Left ventricle myocardium inferior (tissue), 1 donor: ENCODE measurements at places on chromosomes 6 and 20. TPM values are rescaled to one million over a fixed set of nuclear protein-coding genes. Genes with fewer than 3 reads are reported as not detected.
A peak's percentile ranks its signal among the peaks of the same experiment; 100 is the strongest.

GRCh38 chr6:106046116-106046853 is 39.9 kb upstream of the PRDM1 start:
- H3K27me3 ChIP-seq: peaks cover 44% of the 10 kb centered on the region
- no peaks in the 10 kb centered on the region for H3K36me3 ChIP-seq

TSHZ2 gene
- 3.1 TPM for total RNA-seq

DNA sequence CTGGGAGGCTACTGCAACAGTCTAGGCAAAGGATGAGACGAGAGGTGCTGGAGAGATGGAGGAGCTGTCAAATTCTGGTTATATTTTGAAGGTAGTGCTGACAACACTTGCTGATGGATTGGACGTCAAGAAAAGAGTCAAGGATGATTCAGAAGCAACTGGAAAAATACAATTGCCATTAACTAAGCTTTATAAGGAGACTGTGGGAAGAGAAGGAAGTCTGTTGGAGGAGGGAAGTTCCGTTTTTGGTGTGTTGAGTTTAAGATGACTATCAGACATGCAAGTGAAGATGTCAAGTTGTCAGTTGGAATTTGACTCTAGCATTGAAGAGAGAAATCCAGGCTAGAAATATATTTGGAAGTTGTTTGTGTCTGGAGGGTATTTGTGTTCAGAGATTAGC is 358.1 kb downstream of the RNGTT start:
- H3K27ac ChIP-seq: no peak overlapping the region
- DNase-seq: no peak
- no peaks in the 10 kb centered on the region for H3K36me3 ChIP-seq
- no peaks in the 10 kb centered on the region for H3K4me1 ChIP-seq
- no peak overlapping the region for H3K4me3 ChIP-seq
- no peaks in the 10 kb centered on the region for H3K27me3 ChIP-seq

GRCh38 chr6:42619963-42620362 is 56.1 kb downstream of the UBR2 start:
- no peaks in the 10 kb centered on the region for H3K27me3 ChIP-seq
- no peak for DNase-seq
- no peak overlapping the region for H3K27ac ChIP-seq
- peaks cover 6% of the 10 kb centered on the region for H3K4me1 ChIP-seq
- H3K4me3 ChIP-seq: no peak overlapping the region

- H3K4me3 ChIP-seq: no peak overlapping the region
- no peak for DNase-seq
- H3K27me3 ChIP-seq: peaks cover 96% of the 10 kb centered on the region
- H3K36me3 ChIP-seq: no peaks in the 10 kb centered on the region
- peaks cover 15% of the 10 kb centered on the region for H3K4me1 ChIP-seq
Measured at GRCh38 chr6:37531437-37532036, 31.8 kb upstream of the CCDC167 start.

DNA sequence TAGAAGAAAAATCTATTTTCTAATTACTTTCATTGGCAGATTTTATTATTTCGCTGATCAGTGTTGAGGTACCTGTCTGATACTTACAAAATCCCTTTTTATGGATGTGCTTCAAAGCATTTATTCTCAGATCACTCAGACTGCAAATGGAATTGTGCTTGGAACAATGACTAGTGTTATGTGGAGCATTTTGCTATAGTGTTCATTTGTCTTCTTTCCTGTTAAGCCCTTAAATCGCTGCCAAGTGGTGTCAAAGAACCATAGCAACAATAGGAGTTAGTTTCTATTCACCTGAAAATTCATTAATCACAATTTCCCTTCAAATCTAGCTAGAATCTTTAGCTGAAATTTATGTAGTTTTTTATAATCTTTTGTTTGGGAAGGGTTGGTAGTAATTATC is 29.8 kb downstream of the SMPDL3A start:
- no peak overlapping the region for H3K4me3 ChIP-seq
- no peaks in the 10 kb centered on the region for H3K27me3 ChIP-seq
- H3K27ac ChIP-seq: no peak overlapping the region

DNA sequence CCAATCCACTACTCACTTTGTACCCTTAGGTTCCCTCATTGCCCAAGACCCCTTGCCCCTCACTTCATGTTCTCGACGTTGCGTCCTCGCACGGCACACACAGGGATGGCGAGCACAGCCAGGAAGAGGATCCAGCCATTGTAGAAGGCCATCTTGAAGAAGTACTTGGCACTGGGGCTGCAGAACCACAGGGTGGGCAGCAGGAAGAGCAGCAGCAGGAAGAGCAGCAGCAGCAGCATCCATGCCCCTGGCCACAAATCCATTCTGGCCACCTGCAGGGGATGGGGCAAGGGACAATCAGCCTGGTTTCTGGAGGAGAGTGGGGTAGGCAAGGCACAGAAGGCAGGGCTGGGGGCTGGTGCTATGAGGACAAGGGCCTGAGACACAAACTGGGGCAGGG is 4.7 kb downstream of the AGPAT1 start:
- H3K36me3 ChIP-seq: peaks cover 41% of the 10 kb centered on the region
- peaks cover 23% of the 10 kb centered on the region for H3K4me1 ChIP-seq
- no peak overlapping the region for H3K27ac ChIP-seq
- H3K4me3 ChIP-seq: no peak overlapping the region
- no peaks in the 10 kb centered on the region for H3K27me3 ChIP-seq
- DNase-seq: no peak

FNDC11 gene
- 0.14 TPM for total RNA-seq

DNA sequence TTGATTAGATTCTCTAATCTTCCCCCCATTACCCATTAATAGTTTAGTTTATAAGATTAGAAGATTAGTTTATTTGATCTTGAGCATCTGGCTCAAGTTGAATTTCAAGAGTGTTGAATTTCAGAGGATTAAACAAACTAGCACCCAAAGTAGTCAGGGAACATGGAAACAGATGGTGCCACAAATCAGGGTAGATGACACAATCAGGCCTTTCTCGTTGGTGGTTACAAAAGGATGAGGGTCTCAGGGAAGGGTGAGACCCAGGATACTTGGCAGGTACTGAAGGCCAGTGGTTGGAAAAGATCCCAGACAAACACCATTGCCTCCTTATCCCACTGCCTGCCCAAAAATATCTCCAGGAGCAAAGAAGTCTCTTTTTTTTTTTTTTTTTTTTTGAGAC is 29.5 kb upstream of the ADGRF1 start:
- H3K27me3 ChIP-seq: peaks cover 10% of the 10 kb centered on the region
- H3K36me3 ChIP-seq: no peaks in the 10 kb centered on the region
- H3K4me1 ChIP-seq: peaks cover 11% of the 10 kb centered on the region

HMGCLL1 gene
- 1.2 TPM for total RNA-seq

DNA sequence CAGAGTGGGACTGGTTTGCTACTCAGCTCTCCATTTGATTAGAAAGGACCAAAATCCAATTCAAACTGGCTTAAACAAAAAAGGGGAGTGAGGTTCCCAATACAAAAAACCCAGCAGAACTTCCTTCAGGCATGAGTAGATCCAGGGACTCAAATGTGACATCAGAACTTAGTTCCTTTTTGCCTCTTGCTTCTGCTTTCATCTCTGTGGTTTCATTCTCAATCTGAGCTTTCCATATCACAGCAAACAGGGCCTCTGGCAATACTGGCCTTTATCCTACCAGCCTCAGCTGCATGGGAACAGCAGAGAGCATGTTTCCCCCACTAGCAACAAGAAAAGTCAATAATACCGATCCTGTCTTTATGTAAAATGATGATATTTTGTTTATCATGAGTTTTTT is 28.6 kb upstream of the PRELID3B start:
- H3K4me3 ChIP-seq: no peak overlapping the region
- H3K27me3 ChIP-seq: peaks cover 7% of the 10 kb centered on the region
- no peak overlapping the region for H3K27ac ChIP-seq
- peaks cover 10% of the 10 kb centered on the region for H3K4me1 ChIP-seq
- H3K36me3 ChIP-seq: no peaks in the 10 kb centered on the region

PMEPA1 gene
- total RNA-seq: 36.4 TPM

C6orf58 gene
- total RNA-seq: not detected

DNA sequence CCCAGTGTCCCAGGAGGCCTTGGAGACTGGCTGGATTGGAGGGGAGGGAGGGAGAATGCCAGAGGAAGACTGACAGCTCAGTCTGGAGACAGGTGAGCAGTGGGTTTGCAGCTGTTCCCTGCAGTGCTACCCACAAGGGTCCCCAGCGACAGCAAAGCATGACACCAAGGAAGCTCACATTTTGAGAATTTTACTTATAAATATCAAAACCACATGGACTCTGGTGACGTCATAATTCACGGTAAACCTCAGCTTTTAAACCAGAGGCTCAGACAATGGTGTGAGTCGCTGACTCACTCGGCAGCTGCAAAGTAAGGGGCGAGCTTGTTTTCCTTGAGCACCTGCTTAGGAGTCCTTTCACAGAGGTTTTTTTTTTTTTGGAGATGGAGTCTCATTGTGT is 65.2 kb downstream of the THBS2 start:
- peaks cover 7% of the 10 kb centered on the region for H3K4me1 ChIP-seq
- no peak for DNase-seq
- no peak overlapping the region for H3K4me3 ChIP-seq
- peaks cover 6% of the 10 kb centered on the region for H3K27me3 ChIP-seq
- H3K27ac ChIP-seq: no peak overlapping the region

DNA sequence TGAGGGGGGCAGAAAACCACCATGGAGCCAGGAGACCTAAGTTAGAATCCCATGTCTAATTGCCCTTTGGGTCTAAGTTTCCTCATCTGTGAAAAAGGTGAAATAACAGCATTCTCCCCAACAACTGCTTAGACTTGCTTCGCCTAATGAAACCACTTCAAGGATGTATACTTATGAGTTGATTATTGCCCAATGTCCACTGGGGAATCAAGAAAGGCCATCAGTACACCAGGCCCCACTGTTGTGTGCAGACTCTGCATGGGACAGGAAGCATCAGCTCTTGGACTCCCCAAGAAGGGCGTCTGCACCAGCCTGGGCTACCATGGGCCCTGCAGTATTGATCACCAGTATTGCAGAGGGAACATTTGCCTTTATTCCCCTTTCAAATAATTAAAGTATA is 189.6 kb downstream of the MAFB start:
- DNase-seq: no peak
- H3K4me3 ChIP-seq: no peak overlapping the region
- H3K27ac ChIP-seq: peak overlapping the region; percentile 25
- H3K36me3 ChIP-seq: no peaks in the 10 kb centered on the region
- no peaks in the 10 kb centered on the region for H3K4me1 ChIP-seq
- peaks cover 14% of the 10 kb centered on the region for H3K27me3 ChIP-seq

GRCh38 chr20:33765592-33765991 is 33.8 kb downstream of the ZNF341 start:
- H3K27me3 ChIP-seq: no peaks in the 10 kb centered on the region
- no peak for DNase-seq
- H3K4me1 ChIP-seq: no peaks in the 10 kb centered on the region
- H3K27ac ChIP-seq: no peak overlapping the region
- H3K4me3 ChIP-seq: no peak overlapping the region

- no peak overlapping the region for H3K27ac ChIP-seq
- no peaks in the 10 kb centered on the region for H3K27me3 ChIP-seq
- no peak overlapping the region for H3K4me3 ChIP-seq
- peaks cover 25% of the 10 kb centered on the region for H3K4me1 ChIP-seq
- H3K36me3 ChIP-seq: no peaks in the 10 kb centered on the region
Measured at GRCh38 chr20:21184819-21185218, 58.9 kb downstream of the KIZ start.

DNA sequence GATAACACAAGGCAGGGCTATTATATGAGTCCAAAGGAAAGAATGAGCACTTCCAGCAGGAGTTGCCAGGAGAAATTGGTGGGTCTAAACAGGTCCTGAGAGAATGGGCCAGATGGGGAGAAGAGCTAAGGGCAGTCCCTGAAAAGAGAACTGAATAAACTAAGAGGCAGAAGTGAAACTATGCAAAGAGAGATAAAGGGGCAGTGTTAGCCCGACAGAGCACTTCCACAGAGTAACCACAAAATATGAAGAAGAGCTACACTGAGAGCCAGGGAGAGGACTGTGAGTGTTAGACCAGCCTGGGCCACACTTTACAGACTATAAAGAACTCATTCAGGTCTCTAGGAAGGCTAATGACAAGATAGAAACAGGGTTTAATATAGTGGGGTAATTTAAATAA is 43.8 kb downstream of the RALGAPA2 start:
- peaks cover 31% of the 10 kb centered on the region for H3K4me1 ChIP-seq
- DNase-seq: no peak

- no peak for DNase-seq
- no peaks in the 10 kb centered on the region for H3K4me1 ChIP-seq
- H3K27me3 ChIP-seq: no peaks in the 10 kb centered on the region
- no peaks in the 10 kb centered on the region for H3K36me3 ChIP-seq
Measured at GRCh38 chr6:45073771-45074170, 254.4 kb upstream of the RUNX2 start.

MEI4 gene
- total RNA-seq: 0.52 TPM

- no peak overlapping the region for H3K27ac ChIP-seq
- no peak for DNase-seq
- no peaks in the 10 kb centered on the region for H3K36me3 ChIP-seq
- H3K4me3 ChIP-seq: no peak overlapping the region
Measured at GRCh38 chr6:21609881-21610329, 16.4 kb downstream of the SOX4 start.

GRCh38 chr6:56804996-56805395 is 149.9 kb upstream of the BEND6 start:
- H3K27ac ChIP-seq: peak overlapping the region; percentile 53
- H3K36me3 ChIP-seq: no peaks in the 10 kb centered on the region
- H3K4me3 ChIP-seq: no peak overlapping the region
- no peaks in the 10 kb centered on the region for H3K27me3 ChIP-seq
- H3K4me1 ChIP-seq: peaks cover 91% of the 10 kb centered on the region

GRCh38 chr6:169589699-169590257 is 112.1 kb downstream of the WDR27 start:
- DNase-seq: no peak
- H3K36me3 ChIP-seq: no peaks in the 10 kb centered on the region
- H3K27ac ChIP-seq: no peak overlapping the region
- H3K4me1 ChIP-seq: no peaks in the 10 kb centered on the region

DNA sequence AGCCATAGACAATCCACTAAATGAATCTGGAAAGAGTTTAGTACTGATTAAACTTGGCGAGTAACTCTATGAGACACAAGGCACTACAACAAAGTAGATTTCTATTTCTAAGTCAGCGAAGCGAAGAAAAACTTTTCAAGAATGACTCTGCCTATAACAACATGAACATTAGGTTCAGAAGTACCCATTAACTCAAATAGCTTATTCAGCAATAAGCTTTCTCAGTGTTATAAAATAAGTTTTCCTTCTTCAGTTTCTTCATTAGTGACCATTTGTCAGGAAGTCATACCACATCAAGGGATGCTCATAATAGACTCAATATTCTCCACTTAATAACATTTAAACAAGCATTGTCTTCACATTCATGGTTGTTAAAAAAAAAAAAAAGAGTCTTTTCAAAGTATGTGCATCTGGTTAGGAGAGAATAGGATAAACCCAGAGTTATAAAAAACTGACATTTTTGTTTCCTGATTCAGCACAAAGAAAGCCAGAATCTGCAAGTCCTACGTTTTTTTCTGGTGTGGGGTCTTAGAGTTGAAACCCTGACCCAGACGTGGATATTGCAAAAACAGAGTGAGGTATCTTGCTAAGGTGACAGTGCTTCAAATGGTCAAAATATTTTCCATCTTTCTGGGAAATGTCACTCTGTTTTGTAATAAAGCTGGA is 148.2 kb upstream of the PREP start:
- H3K4me1 ChIP-seq: no peaks in the 10 kb centered on the region
- H3K27ac ChIP-seq: no peak overlapping the region
- no peak overlapping the region for H3K4me3 ChIP-seq

SIGLEC1 gene
- total RNA-seq: 6.4 TPM
